ENCODE measurements at places on chromosomes 4 and X. TPM values are rescaled to one million over a fixed set of nuclear protein-coding genes. Genes with fewer than 3 reads are reported as not detected.

ZNF185 gene
- 2.3 TPM for total RNA-seq

FGF13 gene
- total RNA-seq = not detected

MAGEB3 gene
- total RNA-seq = not detected

FAT4 gene
- not detected for total RNA-seq

DNA sequence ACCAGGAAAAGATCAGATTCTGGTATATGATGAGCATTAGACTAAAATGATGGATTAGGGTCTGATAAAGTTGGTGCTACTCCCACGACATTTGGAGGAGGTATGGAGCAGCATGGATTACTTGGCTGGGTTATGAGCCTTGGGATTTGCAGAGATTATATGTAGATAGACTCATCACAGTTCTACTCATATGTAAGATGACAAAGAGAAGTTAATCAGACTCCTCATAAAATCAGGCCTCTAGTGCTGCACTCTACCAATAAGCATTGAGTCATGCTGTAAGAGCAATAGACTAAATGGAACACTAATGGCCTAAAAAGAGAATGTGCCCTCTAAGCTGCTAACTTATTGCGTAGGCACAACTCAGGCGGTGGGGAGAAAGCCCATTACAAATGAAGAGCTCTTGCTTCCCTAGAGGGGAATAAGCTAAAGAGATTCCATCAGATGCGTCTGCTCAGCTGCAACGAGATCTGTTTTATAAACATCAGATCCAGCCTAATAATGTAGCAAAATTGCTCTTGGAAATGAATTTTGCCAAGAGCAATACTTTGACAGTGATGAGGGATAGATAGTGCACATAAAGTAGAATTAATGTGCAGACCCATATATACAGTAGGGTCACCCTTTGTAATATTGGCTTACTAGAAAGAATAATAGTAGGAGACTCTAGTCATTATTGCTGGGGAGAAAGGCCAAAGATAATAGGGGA lies 17.5 kb downstream of the LIAS start:
- no peak for ATAC-seq

DNA sequence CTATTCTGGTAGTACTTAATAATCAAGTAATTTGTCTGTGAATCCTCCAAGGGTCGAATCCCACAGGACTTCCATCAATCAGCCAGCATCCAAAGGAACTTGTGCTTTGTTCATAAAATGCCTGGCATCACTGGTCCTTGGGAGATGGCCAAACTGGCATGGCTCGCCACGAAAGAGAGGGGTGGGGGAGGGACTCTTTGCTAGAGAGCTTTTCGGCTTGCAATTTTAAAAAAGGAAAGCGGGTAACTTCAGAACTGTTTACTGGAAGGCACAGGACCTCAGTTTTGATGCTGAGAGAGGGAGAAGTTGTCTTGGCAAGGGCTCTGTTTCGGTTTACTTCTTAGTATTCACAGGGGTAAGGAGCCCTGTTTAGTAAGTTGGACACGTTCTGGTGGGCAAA lies 79.4 kb upstream of the FHL1 start:
- no peak for ATAC-seq

- no peak for ATAC-seq
Measured at GRCh38 chr4:40713798-40714197, 36.0 kb upstream of the NSUN7 start.

- no peak for ATAC-seq
Measured at GRCh38 chrX:46408553-46409407, 136.4 kb downstream of the ZNF674 start.

DNA sequence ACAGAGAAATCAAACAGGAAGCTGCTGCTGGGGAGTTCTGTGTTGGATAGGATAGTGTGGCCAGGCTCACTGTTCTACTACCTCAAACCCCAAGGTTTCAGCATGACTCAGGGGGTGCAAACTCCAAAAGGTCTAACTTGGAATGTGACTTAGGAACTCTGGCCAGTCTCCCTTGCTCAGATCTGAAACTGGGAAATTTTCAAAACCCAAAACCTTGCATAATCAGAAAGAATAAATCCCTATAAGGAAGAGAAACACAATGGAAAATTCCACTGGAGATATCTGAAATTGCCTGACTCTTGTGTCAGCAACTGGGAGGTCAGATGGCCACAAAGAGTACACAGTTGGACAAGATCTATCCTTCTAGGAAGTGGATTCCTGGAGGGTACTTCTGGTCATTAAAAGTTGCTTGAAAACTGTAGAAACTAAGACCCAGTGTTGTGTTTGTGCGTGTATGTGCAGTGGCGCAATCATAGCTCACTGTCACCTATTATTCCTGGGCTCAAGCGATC lies 58.0 kb downstream of the PPEF2 start:
- ATAC-seq = no peak

DNA sequence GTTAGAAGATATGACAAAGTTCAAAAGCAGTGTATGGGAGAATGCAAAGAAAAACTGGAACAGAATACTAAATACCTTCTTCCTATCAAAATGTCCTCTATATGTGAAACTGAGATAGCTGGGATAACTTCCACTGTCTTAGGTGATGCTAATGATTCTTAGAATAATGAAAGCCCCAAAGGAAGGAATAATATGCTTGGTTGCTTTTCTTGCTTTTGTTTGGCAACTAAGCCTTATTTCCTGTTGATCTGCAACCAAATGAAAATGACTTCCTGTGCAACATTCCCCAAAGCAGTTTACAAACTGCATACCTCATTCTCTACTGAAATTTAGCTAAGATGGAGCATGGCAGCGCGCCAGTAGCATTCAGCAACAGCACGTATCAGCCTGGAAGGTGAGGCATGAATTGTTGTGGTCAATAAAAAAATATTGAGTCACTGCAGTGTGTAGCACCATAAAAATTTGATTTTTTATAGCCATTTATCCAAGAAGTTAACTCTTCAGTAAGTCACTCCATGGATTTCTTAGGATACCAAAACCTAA lies 18.7 kb downstream of the NDNF start:
- no peak for ATAC-seq

DNA sequence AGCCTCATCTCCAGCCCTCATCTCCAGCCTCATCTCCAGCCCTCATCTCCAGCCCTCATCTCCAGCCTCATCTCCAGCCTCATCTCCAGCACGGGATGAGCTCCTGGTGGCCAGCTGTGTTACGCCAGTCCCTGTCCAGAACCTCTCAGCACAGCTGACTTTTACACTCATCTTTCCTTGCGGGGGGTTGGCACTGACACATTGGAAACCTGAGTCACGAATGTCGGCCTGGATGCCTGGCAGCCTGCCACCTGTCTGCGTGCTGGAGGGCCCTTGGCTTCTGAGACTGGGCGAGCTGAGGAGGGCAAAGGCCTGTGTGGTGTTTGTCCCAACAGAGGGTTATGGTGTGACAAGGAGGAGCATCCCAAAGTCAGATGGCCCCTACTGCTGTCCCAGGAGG lies 66.1 kb upstream of the HGFAC start:
- no peak for ATAC-seq

- ATAC-seq = no peak
Measured at GRCh38 chrX:56968980-56969379, 26.4 kb downstream of the SPIN3 start.

- ATAC-seq = no peak
Measured at GRCh38 chrX:4805502-4805901, 1092.1 kb upstream of the PRKX start.

Data from activated T-helper 17 cell treated with anti-CD3 and anti-CD28 coated beads, Interleukin-2, amount 50 U/mL, for 72 hours (primary cell).